ENCODE measurements at places on chromosomes 7 and 10.

- H3K4me1 ChIP-seq, result peaks cover 58% of the 10 kb centered on the region
- no peak overlapping the region for H3K4me3 ChIP-seq
- no peak for DNase-seq
- H3K27ac ChIP-seq, result no peak overlapping the region
- no peaks in the 10 kb centered on the region for H3K27me3 ChIP-seq
- peaks cover 11% of the 10 kb centered on the region for H3K36me3 ChIP-seq
Measured at GRCh38 chr10:35384265-35384868, 48.1 kb downstream of the CCNY start.

DNA sequence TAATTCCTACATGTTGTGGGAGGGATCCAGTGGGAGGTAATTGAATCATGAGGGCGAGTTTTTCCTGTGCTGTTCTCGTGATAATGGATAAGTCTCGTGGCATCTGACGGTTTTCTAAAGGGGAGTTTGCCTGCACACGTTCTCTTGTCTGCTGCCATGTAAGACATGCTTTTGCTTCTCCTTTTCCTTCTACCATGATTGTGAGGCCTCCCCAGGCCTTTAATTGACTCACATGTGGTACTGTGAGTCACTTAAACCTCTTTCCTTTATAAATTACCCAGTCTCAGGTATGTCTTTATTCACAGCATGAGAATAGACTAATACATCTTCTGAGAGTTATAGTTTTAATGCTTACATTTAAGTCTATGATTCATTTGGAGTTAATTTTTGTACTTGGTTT is 22.6 kb upstream of the CPN1 start:
- peaks cover 14% of the 10 kb centered on the region for H3K4me1 ChIP-seq
- peaks cover 14% of the 10 kb centered on the region for H3K36me3 ChIP-seq
- no peak for DNase-seq
- peaks cover 7% of the 10 kb centered on the region for H3K27me3 ChIP-seq

DNA sequence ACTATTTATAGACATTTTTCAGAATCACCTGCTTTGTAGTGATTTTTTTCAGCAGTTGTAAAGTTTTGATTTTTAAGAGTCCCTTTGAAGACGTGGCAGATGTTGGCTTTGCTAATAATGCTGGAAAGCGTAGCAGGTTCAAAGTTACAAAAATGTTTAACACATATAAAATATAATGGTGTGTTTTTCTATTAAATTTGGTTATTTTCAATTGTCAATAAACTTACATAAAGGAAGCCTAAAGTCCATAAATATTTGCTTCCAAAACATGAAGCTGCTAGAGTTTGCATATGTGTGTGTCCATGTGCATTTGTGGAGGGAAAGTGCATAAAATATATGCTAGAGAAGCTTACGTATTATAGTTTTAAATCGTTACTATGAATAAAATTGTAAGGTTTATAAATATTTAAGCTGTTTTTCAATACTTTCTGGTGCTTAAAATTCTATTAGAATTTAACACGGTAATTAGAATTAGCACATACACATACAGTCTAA is 3.7 kb downstream of the MEOX2 start:
- H3K4me3 ChIP-seq, result no peak overlapping the region
- H3K36me3 ChIP-seq, result no peaks in the 10 kb centered on the region
- no peak for DNase-seq
- H3K27ac ChIP-seq, result no peak overlapping the region
- H3K4me1 ChIP-seq, result peaks cover 28% of the 10 kb centered on the region
- H3K27me3 ChIP-seq, result peaks cover 39% of the 10 kb centered on the region

GRCh38 chr7:979886-980571 is 3.0 kb upstream of the CYP2W1 start:
- H3K27ac ChIP-seq, result 0 out of 2 replicates have a peak overlapping the region, but pooled peaks have one; percentile 9
- H3K4me1 ChIP-seq, result peaks cover 2% of the 10 kb centered on the region
- no peak for DNase-seq
- no peak overlapping the region for H3K4me3 ChIP-seq
- H3K27me3 ChIP-seq, result peaks cover 2% of the 10 kb centered on the region

DNA sequence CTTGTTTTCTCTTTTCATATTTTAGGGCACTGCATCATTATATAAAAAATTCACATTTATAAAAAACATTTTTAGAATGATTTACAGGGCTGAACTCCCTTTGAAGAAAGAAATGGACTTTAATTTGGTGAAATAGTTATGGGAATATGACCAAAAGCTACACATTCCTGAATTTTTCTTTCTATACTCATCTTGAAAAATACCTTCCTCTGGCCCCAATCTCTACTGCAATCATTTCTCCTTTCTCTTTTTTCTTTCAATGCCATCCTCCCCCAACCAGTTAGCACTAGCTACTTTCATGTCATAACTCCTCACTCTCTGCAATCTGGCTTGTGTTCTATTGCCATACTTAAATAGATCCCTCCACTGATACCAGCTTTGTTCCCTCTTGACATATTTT is 6.2 kb downstream of the WNT8B start:
- H3K4me3 ChIP-seq, result no peak overlapping the region
- peaks cover 90% of the 10 kb centered on the region for H3K27me3 ChIP-seq
- no peaks in the 10 kb centered on the region for H3K4me1 ChIP-seq
- no peak for DNase-seq

DNA sequence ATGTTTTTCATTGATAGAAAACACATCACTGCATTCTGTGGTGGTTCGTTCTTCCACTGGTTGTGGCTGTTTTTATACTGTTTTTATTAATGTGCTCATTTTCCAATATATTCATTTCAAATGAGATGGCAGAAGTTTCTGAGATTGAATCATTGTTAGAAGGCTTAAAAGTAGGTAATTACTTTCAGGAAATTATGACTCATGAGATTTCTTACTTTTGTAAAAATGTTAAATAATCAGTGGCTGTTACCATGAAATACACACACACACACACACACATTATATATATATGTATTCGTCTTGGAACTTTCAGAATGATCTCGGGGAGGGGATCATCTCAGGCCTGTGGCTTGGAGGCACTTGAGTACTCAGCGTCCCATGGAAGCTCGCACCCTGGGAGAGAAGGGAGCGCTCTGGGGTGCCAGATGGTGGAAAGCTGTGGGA is 66.1 kb downstream of the ZMYND11 start:
- no peak overlapping the region for H3K4me3 ChIP-seq
- H3K36me3 ChIP-seq, result peaks cover 3% of the 10 kb centered on the region
- H3K4me1 ChIP-seq, result no peaks in the 10 kb centered on the region
- DNase-seq, result no peak

DNA sequence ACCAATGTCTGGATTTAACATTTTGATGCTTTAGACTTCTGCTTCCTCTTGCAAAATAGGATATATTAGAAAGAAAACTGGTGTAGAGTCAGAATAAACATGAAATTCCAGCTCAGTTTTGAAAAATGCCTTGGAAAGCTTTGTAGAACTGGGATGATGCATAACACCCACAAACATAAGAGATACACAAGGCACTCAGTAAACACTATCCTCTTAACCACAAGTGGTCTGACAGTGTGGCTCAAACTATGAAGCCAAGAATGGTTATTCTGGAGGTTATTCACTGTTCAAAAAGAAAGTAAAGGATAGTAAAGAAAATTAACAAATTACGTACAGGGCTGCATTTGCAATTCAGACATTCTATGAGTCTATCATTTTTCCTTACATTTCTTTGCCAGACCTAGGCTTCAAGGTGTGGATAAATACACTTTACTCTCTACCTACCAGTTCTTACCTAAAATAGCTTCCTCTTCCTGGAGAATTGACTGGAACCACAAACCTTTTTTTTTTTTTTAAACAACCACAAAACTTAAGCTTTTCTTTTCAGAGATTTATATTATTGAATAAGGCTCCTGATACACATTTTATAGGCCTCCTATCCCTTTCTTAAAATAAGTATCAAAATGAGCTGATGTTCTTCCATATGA is 9.0 kb upstream of the RSBN1L start:
- H3K4me1 ChIP-seq, result peaks cover 43% of the 10 kb centered on the region
- peak overlapping the region; percentile 96 for H3K27ac ChIP-seq
- DNase-seq, result no peak
- H3K36me3 ChIP-seq, result peaks cover 43% of the 10 kb centered on the region
- no peaks in the 10 kb centered on the region for H3K27me3 ChIP-seq

- H3K27me3 ChIP-seq, result peaks cover 46% of the 10 kb centered on the region
- H3K36me3 ChIP-seq, result 0 out of 2 replicates have a peak, but pooled peaks cover 3% of the 10 kb centered on the region
- no peak overlapping the region for H3K27ac ChIP-seq
- peak overlapping the region; percentile 59 for H3K4me3 ChIP-seq
- DNase-seq, result peak; percentile 13
Measured at GRCh38 chr7:65509368-65510186, 135.9 kb downstream of the ZNF92 start.

DNA sequence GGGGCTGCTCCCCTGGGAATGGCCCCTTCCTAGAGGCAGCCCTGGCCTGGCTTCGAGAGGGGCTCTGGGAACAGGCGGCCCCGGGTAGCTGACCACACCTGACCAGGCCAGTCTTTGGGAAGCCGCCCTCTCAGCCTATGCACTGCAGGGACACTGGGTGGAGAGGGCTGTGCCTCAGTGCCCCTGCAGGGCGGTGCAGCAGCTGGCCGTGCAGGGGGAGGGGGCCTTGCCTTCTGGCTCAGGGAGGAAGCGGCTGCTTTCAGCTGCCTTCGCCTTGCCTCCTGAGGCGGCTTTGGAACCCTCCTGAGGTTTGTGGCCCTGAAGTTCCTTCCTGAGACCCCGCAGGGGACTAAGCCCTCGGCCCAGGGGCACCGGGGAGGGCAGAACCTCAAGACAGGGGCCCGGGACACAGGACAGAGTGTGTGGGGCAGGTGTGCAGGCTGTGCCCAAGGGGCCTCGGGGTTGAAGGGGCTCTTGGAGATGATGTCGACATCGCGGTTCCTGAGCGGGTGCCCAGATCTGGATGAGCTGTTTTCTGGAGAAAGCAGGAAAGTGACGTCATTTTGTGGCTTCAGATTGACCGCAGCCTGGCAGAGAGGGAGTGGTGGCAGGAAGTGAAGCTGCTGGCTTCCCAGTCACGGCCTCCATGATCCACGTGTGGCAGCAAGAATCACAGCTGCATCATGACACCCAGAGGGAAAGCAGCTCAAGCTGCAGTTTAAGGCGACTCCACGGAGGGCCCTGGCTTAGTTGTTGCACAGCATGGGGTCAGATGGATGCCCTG is 17.7 kb downstream of the ADAM8 start:
- H3K4me3 ChIP-seq, result peak overlapping the region; percentile 23
- H3K36me3 ChIP-seq, result no peaks in the 10 kb centered on the region
- DNase-seq, result no peak
- no peak overlapping the region for H3K27ac ChIP-seq
- peaks cover 13% of the 10 kb centered on the region for H3K4me1 ChIP-seq

DNA sequence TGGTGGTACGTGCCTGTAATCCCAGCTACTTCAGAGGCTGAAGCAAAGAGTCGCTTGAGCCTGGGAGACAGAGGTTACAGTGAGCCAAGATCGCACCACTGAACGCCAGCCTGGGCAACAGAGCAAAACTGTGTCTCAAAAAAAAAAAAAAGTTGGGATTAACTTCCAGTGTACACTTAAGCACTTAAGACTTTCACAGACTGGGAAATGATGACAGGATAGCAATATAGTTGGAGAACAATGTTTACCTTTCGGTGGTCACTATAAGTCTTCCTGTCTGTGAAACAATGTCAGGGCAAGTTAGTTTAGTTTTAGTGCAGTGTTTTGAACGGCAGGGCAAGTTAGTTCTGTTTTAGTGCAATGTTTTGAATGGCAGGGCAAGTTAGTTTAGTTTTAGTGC is 130.2 kb downstream of the TPST1 start:
- no peaks in the 10 kb centered on the region for H3K4me1 ChIP-seq
- DNase-seq, result no peak
- H3K4me3 ChIP-seq, result no peak overlapping the region
- no peak overlapping the region for H3K27ac ChIP-seq
- H3K27me3 ChIP-seq, result no peaks in the 10 kb centered on the region

DNA sequence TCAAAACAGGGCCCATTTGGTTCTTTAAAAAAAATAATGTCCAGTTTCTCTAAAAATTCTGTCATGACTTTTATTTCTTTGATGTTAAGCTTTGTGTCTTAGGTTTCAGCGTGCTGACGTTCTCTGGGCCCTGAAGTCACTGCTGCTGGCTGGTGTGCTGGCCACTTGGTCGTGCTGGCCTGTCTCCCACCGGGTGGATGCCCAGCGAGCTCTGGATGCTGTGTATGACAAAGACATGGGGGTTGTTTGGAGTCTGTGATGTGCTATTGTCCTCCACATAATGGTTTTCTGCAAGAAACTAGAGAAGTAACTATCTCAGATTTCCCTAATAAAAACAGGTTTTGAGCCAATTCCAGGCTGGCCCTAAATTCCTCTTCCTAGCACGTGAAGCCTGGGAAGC is 9.5 kb upstream of the IDI2 start:
- H3K4me3 ChIP-seq, result no peak overlapping the region
- H3K27ac ChIP-seq, result no peak overlapping the region
- H3K4me1 ChIP-seq, result 0 out of 2 replicates have a peak, but pooled peaks cover 5% of the 10 kb centered on the region
- H3K27me3 ChIP-seq, result no peaks in the 10 kb centered on the region

- H3K27ac ChIP-seq, result peak overlapping the region; percentile 62
- no peak for DNase-seq
- H3K36me3 ChIP-seq, result peaks cover 30% of the 10 kb centered on the region
Measured at GRCh38 chr7:16668049-16668858, 22.3 kb downstream of the BZW2 start.

DNA sequence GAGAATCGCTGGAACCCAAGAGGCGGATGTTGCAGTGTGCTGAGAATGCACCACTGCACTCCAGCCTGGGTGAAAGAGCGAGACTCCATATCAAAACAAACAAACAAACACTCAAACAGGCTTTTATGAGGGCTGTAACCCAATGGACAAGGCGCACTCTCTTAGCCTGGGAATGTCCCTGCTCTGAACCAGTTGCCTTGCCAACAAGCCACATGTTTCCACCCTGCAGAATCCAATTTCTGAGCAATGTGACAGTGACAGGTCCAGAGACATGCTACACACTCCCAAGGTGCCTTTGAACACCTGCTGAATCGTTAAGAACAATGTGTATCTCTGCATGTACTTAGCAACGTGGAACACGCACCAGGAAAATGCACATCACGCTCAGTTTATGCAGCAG is 186.8 kb upstream of the AUTS2 start:
- H3K36me3 ChIP-seq, result 0 out of 2 replicates have a peak, but pooled peaks cover 4% of the 10 kb centered on the region
- peaks cover 3% of the 10 kb centered on the region for H3K27me3 ChIP-seq
- no peak for DNase-seq

- H3K27ac ChIP-seq, result no peak overlapping the region
- no peak overlapping the region for H3K4me3 ChIP-seq
- no peaks in the 10 kb centered on the region for H3K36me3 ChIP-seq
- DNase-seq, result no peak
- H3K27me3 ChIP-seq, result no peaks in the 10 kb centered on the region
Measured at GRCh38 chr7:28802450-28802849, 155.7 kb downstream of the TRIL start.

GRCh38 chr7:150340024-150340749 is 1.2 kb downstream of the RARRES2 start:
- peak; percentile 48 for DNase-seq
- peaks cover 31% of the 10 kb centered on the region for H3K36me3 ChIP-seq
- H3K4me1 ChIP-seq, result peaks cover 61% of the 10 kb centered on the region
- H3K27ac ChIP-seq, result no peak overlapping the region
